RCC 7860 (cell line): ENCODE measurements at places on chromosomes 7 and 10.

- DNase-seq, result no peak
Measured at GRCh38 chr7:113307147-113307546, 188.8 kb upstream of the SMIM30 start.

DNA sequence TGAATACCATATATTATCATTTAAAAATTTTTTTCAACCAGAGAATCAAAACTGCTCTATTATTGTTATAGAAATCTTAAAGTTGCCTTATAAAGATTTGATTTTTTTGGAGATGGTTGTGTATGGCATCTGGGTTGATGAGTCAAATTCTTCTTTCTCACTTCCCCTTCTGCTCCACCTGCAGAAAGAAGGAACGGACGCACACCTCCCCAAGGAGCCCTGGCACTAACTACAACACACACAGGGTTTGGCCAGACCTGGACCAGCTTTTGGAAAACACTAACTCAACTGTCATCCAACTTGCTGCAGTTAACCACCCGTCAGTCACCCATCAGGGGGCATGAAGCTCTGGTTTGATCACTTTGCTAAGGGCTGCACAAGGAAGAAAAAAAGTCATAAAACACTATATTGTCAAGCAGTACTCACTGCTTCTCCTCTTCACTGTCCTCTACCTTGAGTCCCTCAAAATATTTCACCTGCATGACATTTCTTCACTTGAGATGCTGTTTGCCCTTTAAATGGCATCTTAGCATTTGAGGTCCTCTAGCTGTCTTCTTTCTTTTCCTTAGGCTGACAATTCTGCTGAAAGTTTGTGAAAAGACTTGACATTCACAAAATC is 266.7 kb upstream of the PHF14 start:
- DNase-seq, result no peak

DNA sequence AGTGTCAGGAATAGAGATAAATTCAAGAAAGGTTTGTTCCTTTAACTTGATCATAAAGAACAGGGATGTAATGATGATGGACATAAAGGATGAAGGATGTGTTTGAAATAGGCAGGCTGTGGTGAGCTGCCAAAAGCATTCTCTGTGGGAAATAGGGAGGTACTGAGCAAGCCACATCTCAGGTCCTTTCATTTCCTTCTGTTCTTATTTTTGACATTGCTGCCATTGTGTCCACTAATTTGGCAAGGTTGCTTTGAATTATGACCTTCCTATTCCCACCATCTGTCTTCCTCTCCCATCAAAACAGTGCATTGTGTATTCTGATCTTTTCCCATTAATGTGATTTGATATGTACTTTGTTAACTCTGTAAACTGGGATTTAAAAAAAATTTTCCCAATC is 9.4 kb downstream of the SCRN1 start:
- no peak for DNase-seq

DNA sequence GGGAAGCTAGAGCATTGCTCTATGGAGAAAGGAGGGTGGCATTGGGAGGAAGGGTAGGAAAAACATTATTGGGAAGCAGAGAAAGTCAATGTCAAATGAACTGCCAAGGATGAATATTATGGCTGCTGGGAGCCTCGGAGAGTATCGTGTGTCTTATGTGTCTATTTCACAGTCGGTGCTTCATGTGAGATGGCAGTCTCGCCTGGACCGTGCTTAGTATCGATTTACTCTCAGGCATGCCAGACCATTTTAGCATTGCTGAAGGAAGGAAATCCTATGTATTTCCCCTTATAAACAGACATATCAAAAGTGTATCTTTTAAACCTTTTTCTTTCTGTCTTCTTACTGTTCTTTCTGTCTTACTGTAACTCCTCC is 612.6 kb downstream of the AUTS2 start:
- no peak for DNase-seq

DNA sequence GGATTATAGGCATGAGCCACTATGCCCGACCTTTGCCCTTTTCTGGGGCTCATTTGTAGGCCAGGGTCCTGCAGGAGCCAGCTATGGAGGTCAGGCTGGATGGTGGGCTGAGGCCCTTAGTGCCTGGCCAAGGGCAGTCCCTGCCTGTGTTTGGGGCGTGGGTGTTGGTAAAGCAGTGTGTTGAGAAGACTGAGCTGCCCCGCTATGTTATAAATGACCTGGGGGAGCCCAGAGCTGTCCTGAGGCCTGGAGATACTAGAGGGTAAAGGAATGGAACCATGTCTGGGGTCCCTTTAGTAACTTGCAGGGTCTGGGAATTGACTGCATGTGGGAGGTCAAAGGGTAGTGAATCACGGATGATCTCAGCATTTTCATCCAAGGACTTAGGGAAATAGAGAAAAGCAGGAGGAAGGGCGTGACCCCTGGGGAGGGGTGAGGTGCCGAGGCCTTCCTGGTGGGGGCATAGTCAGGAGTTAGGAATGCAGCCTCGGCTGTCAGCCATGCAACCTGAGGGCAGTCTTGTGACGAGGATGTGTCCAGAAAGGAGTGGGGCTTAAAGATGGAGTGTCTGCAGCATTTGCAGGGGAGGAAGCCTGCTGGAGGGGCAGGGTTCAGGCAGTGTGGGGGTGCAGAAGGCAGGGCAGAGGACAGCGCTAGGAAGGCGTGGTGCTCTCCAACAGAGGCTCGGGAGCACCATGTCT is 31.5 kb downstream of the TMEM248 start:
- peak; percentile 92 for DNase-seq

GRCh38 chr10:45657033-45657926 is 15.3 kb downstream of the ZFAND4 start:
- no peak for DNase-seq

- no peak for DNase-seq
Measured at GRCh38 chr7:87361320-87361719, 15.9 kb downstream of the CROT start.

- DNase-seq, result no peak
Measured at GRCh38 chr7:79454361-79454960, 994 bp upstream of the MAGI2 start.

GRCh38 chr10:6840766-6841165 is 260.7 kb upstream of the PRKCQ start:
- DNase-seq, result no peak

DNA sequence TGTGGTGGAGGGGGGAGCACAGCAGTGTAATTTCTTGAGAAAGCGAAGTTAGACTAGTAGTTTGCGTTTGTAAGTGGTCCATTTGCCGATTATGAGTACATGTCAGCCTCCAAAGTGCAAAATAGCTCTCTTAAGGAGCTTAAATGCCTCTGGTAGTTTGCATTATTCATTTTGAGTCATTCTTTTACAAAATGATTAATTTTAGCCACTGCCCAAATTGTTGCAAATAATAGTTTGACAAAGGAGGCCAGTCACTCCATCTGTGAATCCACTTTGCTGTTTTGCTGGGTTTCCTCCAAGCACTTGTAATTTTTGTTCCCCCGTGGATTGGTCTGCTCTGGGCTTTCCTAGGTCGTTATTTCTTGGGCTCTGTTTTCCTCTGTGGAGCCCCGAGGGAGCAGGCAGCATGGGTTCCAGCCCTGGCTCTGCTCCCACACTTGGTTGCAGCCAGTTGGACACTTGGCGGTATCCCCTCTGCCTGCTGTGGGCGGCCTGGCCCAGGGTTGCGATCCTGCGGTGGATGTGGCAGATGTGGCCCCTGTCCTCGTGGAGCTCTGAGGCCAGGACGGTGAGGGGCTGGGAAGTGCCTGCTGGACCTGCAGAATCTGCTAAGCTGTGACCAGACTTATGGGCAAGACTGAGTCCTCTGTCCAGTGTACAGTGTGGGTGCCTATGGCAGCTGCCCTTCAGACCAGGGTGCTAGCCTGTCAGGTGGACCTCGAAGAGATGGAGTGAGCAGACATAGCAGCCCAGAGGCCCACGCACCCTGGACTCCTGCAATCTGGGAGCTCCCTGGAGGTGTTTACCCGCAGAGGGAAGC is 129.1 kb upstream of the BTBD16 start:
- DNase-seq, result no peak

GRCh38 chr10:125121003-125121402 is 39.4 kb downstream of the CTBP2 start:
- no peak for DNase-seq

- no peak for DNase-seq
Measured at GRCh38 chr7:31478721-31479120, 35.2 kb upstream of the ITPRID1 start.

GRCh38 chr7:33495207-33495606 is 365.8 kb downstream of the BBS9 start:
- no peak for DNase-seq

DNA sequence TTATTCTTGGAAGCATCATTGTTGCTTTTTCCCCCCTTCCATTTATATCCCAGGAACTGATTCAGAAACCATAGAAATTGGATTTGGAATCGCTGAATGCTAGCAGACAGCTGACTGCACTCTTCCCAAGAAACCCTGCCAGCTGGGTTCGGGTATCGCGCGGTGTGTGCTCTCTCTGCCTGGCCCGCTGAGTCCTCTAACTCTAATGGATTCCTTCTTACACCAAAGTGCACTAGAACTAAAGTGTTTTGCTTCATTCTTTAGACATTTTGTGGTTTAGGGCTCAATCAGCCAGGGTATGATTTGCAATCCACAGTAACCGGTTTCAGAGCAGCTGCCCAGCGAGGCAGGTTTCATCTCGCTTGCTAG is 92.2 kb downstream of the EGFR start:
- DNase-seq, result peak; percentile 58

GRCh38 chr7:123929107-123929506 is 4.1 kb downstream of the SPAM1 start:
- DNase-seq, result no peak

GRCh38 chr10:5619362-5620211 is 46.8 kb downstream of the ASB13 start:
- no peak for DNase-seq

DNA sequence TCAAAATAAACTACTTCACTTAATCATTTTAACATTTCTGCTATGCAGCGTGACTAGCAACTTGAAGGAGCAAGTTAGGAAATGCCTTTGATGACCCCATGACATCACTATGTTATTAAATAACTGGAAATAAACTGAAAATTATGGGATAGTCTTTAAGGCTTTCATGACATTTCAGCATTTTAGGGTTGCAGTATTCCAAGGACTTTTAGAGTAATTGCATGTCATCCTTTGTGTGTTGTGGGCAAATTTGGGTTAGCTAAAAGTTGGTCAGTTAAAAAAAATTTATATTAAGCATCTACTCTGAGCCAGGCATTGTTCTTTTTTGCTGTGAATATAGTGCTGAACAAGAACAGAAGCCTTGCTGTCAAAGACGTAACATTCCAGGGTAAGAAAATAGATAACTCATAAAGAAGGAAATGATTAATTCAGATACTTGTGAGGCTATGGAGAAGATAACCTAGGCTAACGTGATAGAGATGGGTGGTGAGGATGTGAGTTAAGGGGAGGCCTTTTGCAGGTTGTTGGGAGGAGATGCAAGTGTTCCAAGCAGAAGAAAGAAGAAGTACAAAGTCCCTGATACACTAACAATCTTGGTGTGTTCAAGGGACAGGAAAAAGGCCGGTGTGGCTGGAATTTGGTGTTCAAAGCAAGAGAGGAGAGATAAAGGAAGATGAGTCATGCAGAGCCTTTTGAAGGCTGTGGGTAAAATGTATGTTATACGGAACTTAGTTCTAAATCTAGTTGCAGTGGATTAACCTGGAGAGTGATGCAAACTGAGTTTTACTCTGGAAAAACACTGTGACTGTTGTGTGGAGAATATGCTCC is 610.2 kb downstream of the AUTS2 start:
- no peak for DNase-seq

DNA sequence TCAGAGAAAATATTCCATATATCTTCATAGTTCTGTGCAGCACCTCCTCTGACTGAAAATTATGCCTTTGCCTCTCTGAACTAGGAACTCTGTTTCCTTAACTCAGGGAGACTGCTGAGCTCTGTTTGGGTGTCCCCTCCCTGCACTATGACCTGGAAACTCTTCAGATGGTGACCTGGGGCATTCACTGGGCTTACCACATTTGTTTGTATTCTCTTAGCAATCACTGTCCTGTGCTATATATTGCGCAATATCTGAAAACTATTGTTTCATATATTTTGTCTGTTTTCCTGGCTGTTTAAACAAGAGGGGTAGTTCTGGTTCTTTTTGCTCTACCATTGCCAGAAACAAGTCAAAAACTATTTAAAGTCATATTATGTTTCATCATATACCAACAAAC is 181.8 kb upstream of the KIAA1217 start:
- DNase-seq, result no peak

GRCh38 chr10:125083576-125083920 is 76.8 kb downstream of the CTBP2 start:
- peak; percentile 72 for DNase-seq

DNA sequence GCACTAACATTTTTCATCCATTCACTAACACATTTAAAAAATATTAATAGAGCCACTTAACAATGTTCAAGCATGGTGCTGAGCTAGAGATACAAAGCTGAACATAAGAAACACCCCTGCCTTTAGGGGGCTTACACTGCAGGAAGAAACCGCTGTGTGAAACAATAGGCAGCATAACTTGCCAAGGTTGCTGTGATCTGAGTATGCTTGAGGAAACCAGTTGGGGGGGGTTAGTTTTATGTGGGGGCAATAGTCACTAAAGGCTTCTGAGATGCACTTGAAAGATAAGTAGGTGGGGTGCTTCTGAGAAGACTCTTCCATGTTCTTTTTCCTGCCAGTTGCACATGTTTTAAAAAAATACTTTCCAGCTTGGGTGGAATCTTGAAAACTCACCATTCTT is 2.8 kb downstream of the RBM17 start:
- no peak for DNase-seq

DNA sequence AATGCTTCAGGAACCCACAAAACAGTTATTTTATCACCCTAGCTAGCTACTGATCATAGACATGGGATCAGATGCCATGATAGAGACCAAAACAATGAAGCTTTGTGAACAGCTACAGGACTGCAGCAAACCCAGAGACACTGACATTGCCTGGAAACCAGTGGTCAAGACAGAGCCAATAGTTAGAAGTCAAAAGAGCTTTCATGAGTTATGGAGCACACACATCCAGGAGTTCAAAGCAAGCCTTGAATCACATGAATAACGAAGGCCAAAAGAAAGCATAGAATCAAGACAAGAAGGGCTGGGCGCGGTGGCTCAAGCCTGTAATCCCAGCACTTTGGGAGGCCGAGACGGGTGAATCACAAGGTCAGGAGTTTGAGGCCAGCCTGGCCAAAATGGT is 34.5 kb upstream of the GSAP start:
- DNase-seq, result no peak
